Suppressor macrophage treated with lipopolysaccharide for 4 hours (primary cell): ENCODE measurements at places on chromosomes 3 and 15.

GRCh38 chr3:30673425-30674341 is 67.3 kb downstream of the TGFBR2 start:
- DNase-seq: no peak

DNA sequence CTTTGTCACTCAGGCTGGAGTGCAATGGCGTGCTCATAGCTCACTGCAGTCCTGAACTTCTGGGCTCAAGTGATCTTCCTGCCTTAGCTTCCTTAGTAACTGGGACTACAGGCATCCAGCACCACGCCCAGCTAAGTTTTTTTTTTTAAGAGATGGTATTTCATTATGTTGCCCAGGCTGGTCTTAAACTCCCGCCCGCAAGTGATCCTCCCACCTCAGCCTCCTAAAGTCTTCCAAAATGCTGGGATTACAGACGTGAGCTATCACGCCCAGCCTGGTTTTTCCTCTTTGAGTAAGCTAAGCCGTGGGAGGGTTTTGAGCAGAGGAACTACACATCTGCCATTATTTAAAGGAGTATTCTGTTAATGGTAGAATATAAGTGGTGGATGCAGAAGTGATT is 7.4 kb upstream of the LRRFIP2 start:
- DNase-seq: peak; percentile 34

DNA sequence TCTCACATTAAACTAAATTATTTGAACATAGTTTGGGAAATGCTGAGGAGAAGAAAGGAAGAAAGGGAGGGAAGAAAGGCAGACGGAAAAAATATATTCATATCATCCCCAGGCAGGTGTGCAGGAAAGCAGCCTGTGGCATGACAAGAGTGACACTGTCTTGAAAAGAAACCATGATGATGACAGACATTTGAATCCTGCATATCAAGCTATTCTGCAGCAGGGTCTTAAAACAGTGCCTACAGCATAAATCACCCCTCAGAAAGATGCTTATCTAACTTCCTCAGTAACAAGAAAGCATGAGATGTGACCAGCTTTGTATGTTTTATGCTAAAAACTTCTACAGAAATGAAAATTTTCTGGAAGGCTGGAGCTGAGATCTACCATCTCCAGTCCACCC is 144.5 kb upstream of the GRM7 start:
- DNase-seq: no peak

GRCh38 chr3:175421902-175422301 is 562.8 kb downstream of the NAALADL2 start:
- DNase-seq: no peak

- no peak for DNase-seq
These were observed 70.1 kb upstream of the GLCE start for GRCh38 chr15:69090197-69090948.

- DNase-seq: no peak
These were observed 581.7 kb upstream of the CFAP20DC start for GRCh38 chr3:59631482-59631881.

- no peak for DNase-seq
These were observed 30.0 kb downstream of the RNF111 start for GRCh38 chr15:59017449-59017848.

DNA sequence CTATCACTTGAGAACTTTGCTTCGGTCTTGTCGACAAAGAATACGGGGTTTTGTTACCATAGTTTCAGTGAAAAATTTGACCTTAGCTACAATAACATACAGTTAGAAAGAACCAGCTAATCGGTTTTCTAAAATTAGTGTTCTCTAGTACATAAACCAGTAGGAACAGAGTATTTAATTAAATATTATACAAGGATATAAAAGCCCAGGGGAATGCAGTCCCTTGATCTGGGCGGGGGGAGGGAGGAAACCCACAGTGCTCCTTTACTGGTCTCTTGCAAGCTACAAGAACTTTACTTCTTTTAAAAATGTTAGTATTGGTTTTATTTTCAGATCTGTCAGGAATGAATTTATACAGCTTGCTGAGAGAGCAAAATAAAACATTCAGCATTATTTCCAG is 41.8 kb downstream of the ITPR1 start:
- no peak for DNase-seq

DNA sequence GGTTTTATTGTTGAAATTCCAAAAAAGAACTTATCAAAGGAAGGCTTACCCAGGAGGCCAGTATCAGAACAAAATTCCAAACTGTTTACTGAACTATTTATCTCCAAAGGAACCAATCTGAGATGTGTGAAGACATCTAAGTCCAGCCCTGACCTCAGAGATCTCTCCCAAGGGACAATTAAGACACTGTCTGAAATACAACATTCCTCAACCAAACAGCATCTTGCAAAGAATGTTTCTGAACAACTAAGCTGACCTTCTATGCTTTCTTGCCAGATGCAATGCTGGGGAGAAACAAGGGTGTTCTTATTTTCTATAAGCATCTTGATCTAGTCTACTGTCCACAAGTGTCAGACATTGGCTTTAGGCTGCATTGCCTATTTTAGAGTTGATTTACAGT is 13.6 kb downstream of the PDZRN3 start:
- DNase-seq: no peak

- DNase-seq: no peak
These were observed 463.9 kb downstream of the MFSD1 start for GRCh38 chr3:159265705-159266104.

DNA sequence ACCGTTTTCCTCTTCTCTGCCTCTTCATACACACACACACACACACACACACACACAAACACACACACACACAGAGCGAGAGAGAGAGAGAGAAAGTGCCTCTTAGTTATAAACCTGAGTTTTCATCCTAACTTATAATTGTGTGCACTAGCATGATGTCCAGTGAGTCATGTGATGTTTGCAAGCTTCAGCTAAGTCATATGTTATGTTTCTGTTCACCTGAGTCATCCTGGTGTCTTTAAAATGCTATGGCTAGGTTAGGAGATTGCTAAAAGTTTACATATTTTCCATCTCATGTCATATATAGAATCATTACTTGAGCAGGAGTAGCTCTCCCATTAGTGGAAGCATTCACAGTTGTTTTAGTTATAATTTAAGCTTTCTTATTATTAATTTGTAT is 155.8 kb downstream of the EPHA6 start:
- no peak for DNase-seq

GRCh38 chr15:94168250-94168649 is 63.1 kb upstream of the MCTP2 start:
- DNase-seq: peak; percentile 21
